ENCODE measurements at places on chromosomes 3 and 15.
A peak's percentile ranks its signal among the peaks of the same experiment; 100 is the strongest.

- DNase-seq: no peak
Observed at GRCh38 chr3:138381950-138382715, 33.8 kb downstream of the MRAS start.

DNA sequence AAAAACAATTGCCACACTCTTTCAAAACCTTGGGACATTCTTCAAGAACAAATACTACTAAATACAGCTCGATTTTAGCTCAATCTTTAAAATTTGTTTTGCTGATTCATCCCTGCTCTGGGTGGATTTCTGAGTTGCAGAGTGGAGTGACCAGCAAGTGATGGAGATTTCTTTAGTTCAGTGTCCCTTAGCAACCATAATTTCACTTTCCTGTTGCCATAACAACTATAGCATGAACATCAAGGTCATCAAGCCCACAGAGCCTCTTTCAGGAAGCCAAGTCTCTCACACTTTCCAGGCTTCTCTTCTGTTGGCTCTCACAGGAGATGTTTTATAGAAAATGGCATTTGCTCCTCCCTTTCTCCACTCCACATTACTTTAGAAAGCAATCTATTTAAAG, 597.2 kb upstream of the ADAMTS9 start:
- no peak for DNase-seq

- DNase-seq: no peak
Observed at GRCh38 chr3:72144773-72145505, 360.0 kb upstream of the PROK2 start.

GRCh38 chr3:4983739-4984510, 4.7 kb downstream of the BHLHE40 start:
- DNase-seq: peak; percentile 81

DNA sequence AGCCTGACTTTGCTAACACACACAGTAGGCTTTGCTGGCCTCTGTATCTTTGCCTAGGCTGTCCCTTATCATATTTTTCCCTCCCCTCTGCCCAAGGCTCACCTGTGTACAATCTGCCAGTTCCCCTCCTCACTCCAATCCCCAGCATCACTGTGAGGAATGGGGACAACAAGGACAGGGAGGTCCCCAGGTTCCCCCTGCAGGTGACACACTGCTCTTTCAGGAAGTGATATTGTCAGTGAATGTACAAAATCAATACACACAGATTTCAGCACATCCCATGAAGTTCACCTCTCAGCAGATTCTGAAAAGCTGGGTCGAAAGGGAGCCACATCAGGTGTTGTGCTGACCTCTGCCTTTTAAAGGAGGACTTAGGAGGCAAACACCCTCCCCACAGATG, 177.5 kb downstream of the RAB11A start:
- no peak for DNase-seq

GRCh38 chr3:102200560-102200959, 234.3 kb upstream of the ZPLD1 start:
- DNase-seq: no peak

GRCh38 chr3:44065311-44066094, 176.2 kb upstream of the TOPAZ1 start:
- no peak for DNase-seq

DNA sequence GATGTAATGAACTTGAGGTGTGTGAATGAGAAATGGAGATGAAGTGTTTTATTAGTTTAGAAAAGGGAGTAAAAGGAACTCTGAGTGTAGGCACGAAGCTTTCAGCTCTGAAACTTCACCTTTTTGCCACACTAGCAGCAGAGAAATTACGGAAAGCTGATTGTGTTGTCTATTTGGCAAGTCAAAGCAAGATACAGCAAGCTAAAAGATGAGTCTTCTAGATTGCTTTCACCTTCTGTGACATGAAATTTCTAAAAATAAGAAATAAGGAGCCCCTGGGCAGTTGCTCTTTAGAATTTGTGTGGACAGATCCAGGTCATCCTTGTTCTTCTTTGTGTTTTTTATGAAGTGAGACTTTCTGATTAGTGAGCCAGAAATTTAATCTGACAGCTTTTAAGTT, 143.4 kb downstream of the FNDC3B start:
- DNase-seq: no peak

DNA sequence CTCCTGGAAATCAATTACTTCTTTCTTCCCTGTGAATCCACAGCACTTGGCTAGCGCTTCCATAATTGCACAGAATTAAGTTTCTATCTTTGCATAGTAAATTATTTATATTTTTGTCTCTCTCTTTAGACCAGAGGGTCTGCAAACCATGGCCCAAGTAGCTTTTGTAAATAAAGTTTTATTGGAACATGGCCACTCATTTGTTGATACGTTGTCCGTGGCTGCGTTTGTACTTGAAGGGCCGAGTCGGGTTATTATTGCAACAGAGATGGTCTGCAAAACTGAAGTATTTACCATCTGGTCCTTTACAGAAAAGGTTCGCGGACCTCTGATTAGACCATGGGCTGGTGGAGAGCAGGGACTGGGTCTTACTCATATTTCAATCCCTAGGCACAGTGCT, 102.5 kb downstream of the RPLP1 start:
- no peak for DNase-seq

GRCh38 chr3:141070727-141071357, 19.7 kb downstream of the SPSB4 start:
- DNase-seq: no peak

DNA sequence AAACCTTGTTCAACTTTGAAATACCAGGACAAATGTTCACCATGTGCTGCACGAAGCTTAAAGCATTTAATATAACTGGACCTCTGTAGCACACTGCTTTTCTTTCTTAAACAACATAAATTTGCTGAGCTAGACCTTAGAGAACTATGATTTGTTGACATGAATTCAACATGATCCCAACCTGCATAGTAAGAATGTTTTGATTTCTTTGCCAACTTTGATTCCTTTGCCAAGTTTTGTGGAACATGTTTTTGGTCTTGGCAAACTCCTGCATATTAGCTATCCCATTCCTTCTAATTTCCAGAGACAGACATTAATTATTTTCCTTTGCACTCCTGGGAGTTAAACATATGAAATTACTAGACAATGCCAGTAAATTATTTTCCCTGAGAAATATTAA, 197.2 kb upstream of the RBMS3 start:
- no peak for DNase-seq

GRCh38 chr15:32871883-32872282, 154.1 kb downstream of the GREM1 start:
- DNase-seq: no peak

DNA sequence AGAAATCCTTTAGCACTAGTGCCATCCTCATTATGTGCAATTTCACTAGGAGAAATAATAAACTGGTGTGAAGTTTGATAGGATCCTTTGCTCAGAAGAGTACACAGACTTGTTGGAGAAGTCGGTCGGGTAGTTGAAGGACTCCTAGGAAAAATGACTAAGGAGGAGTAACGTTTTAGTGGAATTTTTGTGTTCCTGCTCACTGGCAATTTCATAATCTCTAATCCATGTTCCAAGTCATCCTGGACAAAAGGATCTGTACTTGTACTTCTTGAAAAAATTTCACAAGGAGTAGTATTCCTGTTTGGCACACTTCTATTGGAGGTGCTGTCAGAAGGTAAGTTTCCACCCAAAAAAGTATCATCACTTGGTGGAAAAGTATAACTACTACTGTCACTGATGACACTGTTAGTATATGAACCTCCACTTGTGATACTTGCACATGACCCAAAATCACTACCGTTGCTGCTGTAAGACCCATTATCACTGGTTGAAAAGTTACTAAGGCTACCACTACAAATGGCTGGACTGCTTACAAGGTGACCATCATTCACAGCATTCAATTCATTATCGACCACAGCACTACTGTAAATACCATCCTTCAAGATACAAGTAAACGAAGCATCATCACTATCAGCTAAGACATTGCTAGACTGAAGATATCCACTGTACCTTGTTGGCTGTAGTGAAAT, 77.4 kb downstream of the NEDD4 start:
- DNase-seq: no peak

DNA sequence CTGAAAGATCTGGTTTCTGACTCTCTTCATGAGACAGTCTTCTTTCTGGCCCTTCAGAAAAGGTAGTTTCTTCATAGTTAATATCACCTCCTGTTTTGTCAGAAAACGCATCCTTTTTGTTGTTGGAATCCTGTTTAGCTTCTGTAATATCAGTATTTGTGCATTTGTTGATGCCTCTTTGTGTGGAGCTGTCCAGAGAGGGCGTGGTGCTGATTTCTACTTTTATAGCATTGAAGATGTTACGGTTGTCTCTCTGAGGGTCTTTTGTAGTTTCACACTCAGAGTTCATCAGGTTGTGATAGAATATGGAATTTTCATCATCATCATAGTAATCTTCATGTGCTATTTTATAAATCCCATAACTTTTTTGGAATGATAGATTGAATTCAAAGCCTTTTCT, 8.9 kb downstream of the GPR149 start:
- no peak for DNase-seq

DNA sequence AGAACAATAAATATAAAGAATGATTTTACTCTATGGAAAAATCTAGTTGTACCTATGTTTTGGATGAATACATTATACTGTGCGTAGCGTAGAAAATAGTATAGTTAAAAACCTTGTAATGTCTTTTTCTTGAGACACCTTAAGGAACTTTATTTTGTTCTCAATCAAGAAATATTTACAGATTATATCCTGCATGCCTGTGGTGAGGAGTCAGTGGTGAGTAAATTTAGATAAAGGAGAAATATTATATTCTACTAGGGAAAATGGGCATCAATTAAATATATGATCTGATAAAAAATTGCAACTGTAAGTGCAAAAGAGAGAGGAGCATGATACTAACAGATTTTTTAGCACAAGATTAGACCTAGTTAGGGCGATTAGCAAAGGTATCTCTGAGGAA, 157.7 kb downstream of the RBMS3 start:
- no peak for DNase-seq

- no peak for DNase-seq
Observed at GRCh38 chr3:161977063-161977462, 480.5 kb downstream of the OTOL1 start.

DNA sequence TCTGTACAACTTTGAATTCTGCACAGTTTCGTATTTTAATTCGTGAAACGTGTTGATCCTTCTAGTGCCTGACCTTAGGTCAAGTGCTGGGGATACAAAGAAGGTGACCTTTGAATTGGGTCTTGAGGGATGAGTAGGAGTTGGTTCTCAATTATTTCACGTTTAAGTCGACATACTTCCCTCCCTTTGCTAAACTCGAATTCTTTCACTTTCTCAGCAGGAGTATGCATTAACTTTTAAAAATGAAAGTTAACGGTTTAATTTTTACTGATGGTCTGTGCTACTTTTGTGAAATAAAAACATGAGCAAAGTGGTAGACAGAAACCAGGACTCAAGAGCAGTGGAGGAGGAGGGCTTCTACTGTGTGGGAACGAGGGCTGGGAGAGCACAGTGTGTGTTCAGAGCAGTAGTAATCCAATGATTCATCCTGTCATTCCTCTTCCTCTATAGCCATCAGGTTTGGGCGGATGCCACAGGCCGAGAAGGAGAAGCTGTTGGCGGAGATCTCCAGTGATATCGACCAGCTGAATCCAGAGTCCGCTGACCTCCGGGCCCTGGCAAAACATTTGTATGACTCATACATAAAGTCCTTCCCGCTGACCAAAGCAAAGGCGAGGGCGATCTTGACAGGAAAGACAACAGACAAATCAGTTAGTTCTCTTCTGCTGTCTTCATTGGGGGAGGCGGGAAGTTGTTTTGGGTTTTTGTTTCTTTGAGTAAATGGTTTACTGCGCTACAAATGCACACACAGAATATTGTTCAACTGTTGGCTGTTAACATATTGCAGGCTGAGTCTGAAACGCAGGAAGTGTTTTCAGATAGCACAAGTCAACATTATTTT, 78.6 kb upstream of the TSEN2 start:
- DNase-seq: no peak

DNA sequence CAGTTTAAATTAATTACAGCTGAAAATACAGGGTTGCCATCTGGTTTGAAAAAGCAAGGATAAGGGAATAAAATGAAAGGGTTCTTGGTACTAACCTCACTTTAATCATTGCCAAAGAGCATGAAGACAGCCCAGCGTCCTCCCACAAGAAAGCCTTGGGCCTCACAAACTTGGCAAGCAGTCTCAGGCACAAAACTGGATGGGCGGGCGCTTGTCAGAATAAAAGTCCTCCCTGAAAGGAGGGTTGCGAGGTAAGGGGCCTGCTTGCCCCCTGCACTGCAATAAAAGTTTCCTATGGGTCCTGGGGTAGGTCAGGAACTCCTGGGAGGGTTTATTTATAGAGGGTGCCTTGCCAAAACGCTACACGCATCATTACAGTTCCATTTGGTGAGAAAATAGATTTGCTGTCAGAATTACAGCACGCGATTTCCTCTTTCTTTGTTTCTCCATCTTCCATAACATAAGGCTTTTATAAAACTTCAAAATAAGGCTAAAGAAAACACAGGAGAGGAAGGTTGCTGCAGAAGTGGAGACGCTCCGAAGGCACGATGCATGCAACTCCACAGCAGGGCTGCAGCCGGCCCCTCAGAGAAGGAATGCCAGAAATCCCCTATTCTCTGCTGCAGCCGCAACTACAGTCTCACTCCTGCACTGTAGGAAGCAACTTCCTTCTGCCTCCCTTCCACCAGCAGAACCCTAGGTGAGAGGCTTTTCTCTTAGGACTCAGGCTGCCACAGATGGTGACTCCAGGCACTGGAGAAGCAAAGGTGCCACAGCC, 61.3 kb downstream of the VGLL4 start:
- no peak for DNase-seq

GRCh38 chr15:78182821-78183220, 33.7 kb downstream of the IDH3A start:
- DNase-seq: no peak

DNA sequence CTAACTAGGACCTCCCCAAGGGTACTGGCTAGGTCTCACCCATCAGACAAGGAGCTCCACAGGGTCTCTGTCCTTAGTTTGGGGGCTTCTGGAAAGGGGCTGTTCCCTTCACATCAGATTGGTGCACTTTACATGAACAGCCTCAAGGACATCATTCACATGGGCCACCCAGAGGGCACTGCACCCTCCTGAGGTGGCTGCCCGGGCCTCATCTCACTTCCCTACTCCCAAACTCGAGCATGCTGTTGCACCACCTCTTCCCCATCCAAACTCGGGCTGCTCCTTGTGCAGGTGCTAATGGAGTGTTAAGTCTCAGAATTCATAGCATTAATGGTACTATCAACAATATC, 48.1 kb downstream of the RAB11A start:
- DNase-seq: no peak

- DNase-seq: no peak
Observed at GRCh38 chr15:80431635-80432344, 27.6 kb downstream of the ARNT2 start.

DNA sequence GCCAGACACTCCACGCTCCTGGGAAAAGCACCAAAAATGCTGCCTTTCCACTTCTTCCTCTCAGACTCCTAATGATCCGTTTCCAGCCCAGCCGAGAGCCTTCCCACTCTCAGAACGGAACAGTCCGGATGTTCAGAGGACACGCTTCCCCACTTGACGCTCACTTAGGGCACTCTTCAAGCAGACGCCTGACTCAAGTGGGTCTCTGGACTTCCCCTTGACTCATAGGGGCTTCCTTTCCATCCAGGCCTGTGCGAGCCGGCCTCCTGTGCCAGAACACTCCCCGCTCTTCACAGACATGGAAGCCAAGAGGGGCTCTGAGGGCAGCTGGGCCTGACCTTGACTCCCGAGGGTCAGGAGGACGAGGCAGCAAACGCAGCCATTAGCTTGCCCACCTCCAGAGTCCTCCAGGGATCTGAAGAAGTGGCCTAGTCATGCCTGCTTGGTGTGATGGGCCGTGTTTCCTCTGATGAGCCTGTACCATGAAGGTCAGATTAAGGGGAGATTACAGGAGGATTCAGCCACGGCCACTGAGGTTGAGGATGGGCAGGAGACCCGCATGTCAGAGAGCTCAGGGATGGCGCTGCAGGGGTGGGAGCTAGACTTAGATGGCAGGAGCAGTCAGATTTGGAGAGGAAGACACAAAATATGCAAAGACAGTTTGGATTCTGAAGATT, 114.7 kb upstream of the TLE3 start:
- no peak for DNase-seq

Measured in activated CD4-positive, alpha-beta T cell treated with anti-CD3 and anti-CD28 coated beads for 4 hours (primary cell).